AG20443 (cell line): ENCODE measurements at places on chromosomes 11 and 22.

- peak; percentile 67 for DNase-seq
Observed at GRCh38 chr11:10109806-10110205, 184.2 kb downstream of the SBF2 start.

GRCh38 chr11:86205421-86206336 lies 38.9 kb upstream of the EED start:
- no peak for DNase-seq

DNA sequence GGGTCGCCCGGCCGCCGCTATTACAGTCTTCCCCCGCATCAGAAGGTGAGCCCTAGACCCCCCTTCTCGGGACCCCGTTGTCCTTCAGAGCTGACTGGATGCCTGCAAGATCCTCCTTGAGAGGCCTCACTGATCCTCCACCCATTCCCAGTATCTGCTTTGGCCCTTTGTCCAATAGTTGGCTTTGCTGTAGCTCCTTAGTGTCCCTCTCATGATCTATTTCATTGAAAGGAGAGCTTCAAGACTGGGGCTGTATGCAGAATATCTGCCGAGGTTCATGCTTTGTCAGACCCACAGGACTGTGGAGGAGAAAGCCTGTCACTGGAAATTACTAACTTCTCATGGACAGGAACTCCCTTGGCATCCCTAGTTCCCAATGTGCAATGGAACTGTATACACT lies 499 bp downstream of the DLAT start:
- DNase-seq: peak; percentile 37

- DNase-seq: no peak
Observed at GRCh38 chr22:23458663-23459541, 121.2 kb downstream of the IGLL1 start.

- DNase-seq: no peak
Observed at GRCh38 chr22:44703255-44703870, 1.4 kb downstream of the PRR5 start.

DNA sequence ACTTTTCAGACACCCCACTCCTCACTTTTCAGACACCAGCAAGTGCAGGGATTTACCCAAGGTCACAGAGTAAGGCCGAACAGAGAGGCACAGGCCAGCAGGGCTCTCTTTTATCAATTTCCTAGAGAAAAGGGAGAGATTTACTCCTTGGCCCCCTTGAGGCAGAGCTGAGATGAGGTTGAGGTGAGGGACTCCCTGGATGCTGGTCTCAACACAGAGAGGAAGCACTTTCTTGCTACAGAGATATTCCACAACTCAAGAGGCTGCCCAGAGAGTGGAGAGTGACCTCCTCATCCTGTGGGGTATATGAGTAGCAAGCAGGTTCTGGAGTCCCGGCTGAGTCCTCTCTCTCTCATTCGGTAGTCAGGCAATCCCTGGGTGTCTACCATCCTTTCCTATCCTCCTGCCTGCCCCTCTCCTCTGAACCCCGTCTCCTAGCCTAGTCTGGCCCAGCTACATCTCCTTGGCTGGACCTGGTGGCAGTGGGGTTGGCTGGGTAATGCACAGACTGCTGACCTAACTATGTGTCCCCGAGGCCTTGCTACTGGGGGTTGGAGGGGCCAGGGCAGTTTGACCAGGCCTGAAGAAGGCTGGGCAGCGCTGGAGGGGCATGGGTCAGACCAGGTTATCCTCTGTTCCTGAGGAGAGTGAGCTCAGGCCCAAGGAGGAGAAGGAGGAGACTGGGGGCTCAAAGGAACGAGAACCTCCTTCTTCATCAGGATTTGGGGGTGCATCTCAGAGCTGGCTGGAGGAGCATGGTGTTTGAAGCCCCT lies 1.8 kb upstream of the ARHGEF17 start:
- no peak for DNase-seq

DNA sequence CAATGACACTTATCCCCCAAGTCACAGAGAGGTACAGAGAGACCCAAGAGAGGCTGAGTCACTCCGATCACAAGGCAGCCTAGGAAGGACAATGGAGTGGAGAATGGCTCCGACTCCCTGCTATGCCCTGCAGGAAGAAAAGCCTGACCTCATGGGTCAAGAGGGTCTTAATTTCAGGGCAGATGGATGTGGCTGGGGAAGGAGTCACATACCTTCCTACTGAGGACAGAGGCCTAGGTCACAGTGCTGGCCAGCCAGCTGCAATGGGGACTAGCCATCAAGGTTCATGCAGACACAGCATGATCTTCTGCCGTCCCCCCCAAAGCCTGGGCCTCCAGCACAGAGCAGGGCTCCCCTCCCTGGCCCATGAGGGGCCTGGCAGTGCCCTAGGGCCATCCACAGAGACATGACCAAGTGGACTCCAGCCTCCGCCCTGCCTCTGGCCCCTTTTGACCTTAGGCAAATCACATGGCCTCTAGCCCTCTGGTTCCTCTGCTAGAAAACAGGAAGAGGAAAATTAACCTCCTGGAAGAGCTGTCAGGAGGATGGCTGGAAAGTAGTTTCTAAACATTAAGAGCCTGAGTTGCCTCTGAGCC lies 1.8 kb downstream of the ARRB1 start:
- DNase-seq: no peak

DNA sequence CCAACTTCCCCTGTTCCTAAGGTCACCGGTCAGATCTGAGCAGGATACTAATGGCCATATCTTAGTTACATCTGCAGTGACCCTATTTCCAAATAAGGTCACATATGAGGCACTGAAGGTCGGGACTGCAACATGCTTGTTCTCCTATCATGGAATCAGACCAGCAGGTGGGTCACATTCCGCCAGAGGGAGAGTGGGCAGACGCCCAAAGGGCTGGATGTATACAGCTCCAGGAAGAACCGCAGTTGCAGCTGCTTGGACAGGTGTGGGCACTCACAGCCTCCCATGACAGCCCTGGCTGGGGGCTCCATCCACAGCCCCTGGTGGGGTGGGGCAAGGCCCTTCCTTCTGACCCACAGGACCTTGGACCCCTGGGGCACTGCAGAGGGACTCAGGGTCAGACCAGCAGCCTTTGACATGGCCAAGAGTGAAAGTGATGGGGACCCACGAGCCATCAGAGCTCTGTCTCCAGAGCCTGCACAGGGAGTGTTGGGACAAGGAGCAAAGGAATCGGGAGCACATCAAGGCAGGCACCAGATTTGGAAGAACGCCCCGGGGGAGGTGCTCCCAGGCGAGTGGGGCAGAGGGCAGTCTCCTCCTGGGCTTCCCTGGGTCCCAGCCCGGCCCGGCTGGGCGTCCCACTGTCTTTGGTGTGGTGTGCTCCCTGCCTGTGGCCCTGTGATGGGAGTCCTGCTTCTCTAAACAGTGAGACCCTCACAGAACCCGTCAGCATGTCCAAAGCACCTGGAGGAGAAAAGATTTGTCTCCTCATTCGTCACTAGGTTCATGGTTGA lies 13.3 kb upstream of the CD81 start:
- DNase-seq: no peak

- no peak for DNase-seq
Observed at GRCh38 chr11:7578276-7578955, 64.6 kb downstream of the PPFIBP2 start.

DNA sequence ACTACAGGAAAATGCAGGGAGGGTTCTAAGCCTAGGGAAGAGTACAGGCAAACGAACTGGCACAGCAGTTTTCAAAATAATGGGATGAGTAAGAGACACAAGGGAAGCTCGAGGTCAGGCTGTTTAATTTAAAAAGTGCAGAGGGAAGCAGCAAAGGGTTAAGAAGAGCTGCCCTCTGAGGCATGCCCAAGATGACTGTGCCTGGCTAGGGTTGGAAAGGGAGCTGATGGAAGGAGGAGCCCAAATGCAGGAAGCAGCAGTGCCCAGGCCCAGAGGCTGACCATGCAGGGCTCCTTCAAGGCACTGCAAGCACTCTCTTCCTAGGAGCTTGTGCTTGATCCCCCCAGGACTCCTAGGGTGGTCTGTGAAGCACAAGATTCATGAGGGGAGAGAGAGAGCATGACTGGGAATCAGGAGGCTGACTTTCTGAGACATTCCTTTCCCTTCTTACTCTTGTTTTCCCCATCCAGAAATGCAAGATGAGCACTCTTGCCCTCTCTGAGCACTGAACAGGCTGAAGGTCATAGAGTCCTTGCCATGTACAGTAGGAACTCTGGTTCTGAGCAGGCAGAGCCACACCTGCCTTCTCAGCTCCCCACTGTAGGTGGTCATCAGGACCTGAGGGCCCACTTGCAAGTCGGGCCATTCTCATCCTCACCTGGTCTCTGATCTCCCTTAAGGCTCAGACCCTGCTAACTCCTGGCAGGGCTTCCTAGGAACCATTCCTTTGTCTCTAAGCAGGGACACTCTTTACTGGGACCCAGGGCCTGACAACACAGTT lies 46.7 kb upstream of the DRD2 start:
- no peak for DNase-seq

GRCh38 chr11:110431051-110431672 lies 1.4 kb downstream of the FDX1 start:
- DNase-seq: no peak

- DNase-seq: no peak
Observed at GRCh38 chr22:41834005-41834944, 1.4 kb downstream of the SREBF2 start.

GRCh38 chr22:42621505-42622002 lies 6.9 kb upstream of the POLDIP3 start:
- DNase-seq: peak; percentile 93

DNA sequence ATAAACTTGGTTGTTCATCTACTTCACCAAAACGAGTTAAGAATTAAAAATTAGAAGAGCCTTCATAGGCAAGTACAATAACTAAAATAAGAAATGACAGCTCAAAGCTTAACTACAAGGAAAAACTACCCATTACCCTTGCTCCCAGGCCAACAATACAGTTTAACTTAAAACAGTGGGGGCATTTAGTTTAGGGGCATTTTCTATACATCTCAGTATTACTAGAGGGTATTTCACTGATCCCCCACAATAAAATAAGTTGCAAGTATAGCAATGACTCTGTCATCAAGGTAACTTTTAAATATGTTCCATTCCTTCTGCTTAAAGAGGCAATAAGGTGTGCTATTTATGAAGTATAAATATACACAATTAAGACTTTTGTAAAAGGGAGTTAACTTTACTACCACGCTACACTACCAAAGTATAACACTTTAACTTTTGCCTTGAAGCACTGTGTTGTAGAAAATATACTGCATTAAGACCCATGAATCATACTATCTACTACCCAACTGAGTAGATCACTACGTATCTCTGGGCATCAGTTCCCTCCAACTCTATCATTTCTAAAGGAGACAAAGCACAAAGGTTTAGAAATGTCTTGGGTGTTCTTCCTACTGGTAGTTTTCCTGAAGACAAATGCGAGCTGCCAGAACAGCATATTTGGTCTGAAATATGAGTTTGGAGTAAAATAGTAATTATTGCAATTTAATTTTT lies 29.8 kb downstream of the CHORDC1 start:
- DNase-seq: no peak

DNA sequence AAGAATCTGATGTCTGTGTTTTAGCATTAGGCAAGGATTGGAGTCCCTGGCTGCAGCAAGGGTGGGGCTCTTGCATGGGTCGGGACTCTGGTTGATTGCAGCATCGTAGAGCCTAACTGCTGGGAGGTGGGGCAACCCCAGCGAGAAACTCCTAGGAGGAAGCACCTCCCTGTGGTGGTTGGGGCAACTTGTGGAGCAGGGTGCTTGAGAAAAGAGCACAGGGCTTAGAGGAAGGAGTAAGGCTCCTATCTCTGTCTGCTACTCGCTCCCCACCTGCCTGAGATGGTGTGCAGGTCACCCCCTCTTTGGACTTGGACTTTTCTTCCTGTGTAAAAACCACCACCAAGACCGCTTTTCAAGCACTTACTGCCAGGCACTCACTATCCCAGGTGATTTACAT lies 15.6 kb downstream of the SREBF2 start:
- DNase-seq: peak; percentile 52

- DNase-seq: peak; percentile 87
Observed at GRCh38 chr22:23289851-23290724, 109.8 kb downstream of the BCR start.

DNA sequence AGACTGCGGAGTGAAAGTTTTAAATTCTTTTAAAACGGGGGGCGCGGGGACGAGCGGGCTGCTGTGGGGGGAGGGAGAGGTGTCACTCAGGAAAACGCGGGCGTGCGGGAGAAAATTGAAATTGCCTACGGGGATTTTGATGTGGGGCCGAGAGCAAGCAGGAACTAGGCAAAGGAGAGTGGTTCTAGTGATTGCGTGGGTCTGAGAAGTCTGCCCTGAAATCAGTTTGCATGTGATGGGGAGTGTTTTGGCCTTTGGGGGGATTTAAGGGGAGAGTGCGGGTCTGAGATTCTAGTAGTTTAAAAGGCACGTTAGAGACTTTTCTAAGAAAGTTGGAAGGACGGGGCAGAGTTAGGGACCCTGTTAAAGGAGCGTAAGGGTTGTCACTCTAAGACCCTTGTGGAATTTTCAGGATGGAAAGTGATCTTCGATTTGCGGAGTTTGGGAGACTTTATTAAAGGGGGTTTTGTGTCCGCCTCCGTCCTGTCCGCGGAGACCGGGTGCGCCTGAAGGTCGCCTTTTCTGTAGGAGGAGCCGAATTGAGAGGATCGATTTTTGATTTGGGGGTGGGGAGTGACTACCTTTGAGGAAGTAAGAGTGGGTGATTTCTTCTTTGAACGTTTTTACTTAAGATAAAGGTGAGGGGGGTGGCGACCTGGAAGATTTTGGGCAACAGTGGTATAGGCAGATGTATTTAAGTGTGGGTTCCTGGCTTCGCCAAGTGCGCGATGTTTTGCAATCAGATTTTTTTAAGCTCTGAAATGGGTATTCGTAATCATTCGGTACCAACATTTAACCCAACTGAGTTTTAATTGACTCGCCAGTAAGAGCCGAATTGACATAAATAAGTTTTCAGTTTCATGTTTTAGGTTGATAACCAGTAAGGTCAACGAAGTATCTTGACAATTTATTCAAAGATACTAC lies 1.1 kb downstream of the EED start:
- DNase-seq: no peak

DNA sequence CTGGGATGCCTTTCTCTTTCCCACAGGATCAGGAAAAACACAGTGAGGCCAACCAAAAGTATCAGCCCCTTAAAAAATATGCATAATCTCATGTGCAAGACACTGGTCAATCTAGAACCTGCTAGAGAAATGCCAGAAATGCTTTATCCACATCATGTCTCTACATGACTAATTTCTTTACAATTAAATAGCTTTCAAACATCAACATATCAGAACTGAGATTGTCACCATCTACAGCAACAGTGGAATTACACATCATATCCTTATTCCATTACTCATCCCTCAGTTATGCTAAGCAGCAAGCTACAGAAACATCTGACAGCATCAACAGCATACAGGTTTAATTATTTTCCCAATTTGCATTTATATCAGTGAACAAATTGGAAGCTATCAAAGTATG lies 78.8 kb downstream of the DDIAS start:
- DNase-seq: peak; percentile 64

DNA sequence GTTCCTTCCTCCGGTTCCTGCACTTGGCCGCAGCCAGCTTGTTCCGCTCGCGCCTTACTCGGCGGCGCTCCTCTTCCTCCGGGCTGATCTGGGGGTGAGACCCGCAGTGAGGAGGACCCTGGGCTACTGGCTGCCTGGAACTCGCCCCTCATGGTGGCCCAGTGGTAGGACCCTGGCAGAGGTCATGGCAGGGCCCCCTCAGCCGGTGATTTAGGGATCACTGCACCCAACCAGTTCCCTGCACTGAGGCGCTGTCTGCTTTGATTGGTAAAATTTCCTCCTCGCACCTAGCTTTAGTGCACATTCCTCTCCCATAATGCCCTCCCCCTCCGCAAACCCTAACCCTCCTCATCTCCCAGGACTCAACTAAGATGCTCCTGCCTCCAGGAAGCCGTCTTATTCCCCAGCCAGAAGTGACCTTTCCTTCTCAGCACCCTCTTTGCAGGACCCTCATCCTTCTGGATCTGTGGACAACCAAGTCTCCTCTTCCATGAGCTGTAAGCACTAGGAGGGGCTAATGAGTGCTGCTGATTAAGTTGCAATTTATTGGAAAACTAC lies 3.6 kb downstream of the CCDC85B start:
- no peak for DNase-seq
